Jurkat, Clone E6-1 (cell line): ENCODE measurements at places on chromosomes 3 and 15.

- no peak for DNase-seq
Measured at GRCh38 chr3:40996382-40996781, 202.9 kb upstream of the CTNNB1 start.

- DNase-seq: no peak
Measured at GRCh38 chr3:123298903-123299302, 97.2 kb downstream of the SEC22A start.

DNA sequence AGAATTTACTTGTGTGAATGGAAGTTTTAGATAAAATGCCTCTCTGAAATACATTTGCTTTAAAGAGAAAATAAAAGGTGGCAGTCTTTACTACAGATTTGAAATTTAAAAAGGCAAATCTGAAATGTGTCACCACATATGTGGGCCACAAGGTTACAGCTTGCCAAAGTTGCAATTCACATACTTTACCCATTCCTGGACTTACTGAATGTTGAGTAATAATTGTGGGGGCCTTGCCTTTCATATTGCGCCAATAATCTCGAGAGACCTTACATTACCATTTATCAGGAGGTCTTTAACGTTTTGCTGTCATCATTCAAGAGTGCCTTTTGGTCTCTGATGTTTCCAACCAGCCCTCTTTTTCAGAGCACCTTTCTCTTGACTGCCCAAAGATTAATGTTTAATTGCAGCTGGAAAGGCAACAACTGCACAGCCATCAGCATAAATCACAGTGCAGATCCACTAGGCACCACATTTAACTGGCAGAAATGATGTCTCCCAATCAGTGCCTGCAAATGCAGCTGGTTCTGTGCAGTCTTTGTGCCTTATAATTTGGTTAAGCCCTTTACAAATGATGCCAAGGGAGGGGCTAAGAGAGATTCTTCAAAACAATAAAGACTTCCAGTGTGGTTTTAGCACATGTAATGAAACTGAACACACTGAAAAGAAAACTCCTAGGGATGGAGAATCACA, 206.8 kb downstream of the MAGI1 start:
- no peak for DNase-seq

GRCh38 chr3:191158815-191159214, 40.2 kb upstream of the OSTN start:
- DNase-seq: no peak

- DNase-seq: no peak
Measured at GRCh38 chr3:10204921-10205320, 40.2 kb downstream of the IRAK2 start.

DNA sequence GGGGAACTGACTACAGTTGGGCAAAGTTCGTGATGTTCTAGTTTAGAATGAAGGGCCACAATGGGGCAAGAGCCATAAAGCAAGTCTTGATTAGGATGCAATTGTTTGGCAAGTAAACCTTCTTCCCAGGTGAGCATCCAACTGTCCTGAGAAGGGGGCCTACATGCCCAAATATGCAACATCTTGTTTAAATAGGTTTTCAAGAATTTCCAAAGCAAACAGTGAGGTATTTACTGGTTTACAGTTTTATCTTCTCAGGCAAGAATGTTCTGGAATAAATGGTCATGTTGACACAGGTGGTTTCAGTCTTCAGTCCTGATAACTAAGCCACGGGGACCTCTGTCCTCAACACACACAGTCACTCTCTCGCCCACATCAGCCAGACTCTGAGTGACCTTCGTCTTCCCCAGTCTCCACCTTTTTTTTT, 90.3 kb upstream of the FAM174B start:
- no peak for DNase-seq

- DNase-seq: no peak
Measured at GRCh38 chr3:127823426-127823857, 1.1 kb upstream of the MGLL start.

GRCh38 chr3:87088993-87089841, 98.3 kb upstream of the VGLL3 start:
- no peak for DNase-seq

DNA sequence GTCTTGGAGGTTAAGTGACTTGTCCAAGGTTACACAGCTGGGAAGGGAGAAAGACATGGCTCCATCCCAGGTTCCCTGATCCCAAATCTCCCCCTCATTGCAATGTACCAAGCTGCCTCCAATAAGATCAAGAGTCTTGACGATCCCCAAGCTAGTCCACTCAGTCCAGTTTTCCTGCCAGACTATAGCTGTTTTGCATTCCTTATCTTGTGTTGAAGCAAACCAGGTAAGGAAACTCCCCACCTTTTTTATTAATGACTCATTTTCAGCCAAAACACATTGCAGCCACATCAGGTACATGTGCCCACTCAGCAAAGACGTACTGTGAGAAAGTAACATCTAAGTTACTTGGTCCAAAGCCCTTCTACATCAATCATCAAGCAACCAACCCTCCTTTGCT, 41.9 kb downstream of the LIPC start:
- DNase-seq: no peak

DNA sequence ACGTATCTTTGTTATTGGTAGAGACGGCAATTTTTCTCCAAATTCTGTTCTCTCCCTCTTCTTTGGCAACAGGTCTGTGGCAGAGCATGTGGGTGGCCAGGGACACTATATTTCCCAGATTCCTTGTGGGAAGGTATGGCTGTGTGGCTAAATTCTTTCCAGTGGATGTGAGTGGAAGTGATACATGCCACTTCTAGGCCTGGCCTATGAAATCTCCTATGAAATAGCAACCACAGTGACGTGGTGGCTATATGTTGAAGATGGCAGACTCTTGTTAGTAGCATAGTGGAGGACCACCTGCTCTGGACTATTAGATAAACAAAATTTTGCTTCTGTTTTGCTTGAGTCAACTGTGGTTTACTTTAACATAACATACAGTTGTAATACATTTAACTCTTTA, 243.3 kb downstream of the IL20RB start:
- no peak for DNase-seq

GRCh38 chr3:176995946-176996345, 201.3 kb downstream of the TBL1XR1 start:
- no peak for DNase-seq

GRCh38 chr3:14491396-14492190, 48.5 kb downstream of the GRIP2 start:
- DNase-seq: no peak

DNA sequence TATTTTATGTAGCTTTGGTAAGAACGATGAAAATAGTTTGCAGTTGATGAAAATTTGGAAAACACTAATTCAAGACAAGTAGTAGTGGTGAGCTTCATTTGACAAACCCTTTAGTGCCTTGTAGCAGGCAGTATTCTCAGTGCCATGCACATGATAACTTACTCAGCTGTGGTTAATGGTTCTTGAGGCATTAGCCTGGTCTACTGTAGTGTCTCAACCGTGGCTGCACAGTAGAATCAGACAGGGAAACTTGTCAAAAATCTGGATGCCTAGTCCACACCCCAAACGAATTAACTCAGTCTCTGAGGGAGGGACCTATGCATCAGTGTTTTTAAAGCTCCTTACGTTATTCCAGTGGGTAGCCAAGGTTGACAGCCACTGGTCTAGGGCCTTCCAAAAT, 45.4 kb downstream of the PSMD6 start:
- DNase-seq: no peak
